ENCODE measurements at places on chromosomes 7 and 10.

GRCh38 chr7:17830206-17830605 lies 110.1 kb downstream of the SNX13 start:
- no peak for DNase-seq

DNA sequence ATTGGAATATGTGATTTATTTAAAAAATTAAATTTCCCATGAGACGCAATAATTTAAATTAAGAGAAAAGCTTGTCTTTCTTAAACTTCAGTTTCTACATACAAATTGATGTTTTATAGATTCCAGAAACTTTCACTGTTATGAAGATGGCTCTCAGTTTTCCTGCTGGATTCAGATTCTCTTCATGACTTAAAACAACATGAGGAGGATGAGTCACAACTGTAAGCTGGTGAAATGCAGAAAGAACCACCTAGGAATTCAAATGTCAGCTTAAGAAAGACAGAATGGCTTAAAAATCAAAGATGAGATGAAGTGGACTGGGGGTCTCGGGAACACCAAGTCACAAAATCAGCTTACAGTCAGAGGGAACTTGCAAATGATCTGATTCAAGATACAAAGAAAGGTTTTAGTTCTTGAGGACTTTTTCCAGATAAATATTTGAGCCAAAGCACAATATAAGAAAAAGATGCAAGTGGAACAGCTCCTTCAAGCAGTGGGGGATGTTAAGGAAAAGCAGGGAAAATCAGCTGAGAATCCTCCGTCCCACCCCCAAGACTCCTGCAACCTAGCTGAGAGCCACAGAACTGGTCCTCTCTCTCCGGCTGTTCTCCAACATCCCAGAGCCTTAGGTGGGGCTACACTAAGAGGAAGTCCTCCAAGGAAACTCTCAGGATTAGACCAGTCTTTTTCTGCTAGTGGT lies 279.8 kb downstream of the KCNMA1 start:
- DNase-seq, result no peak

GRCh38 chr7:2354939-2355704 lies 495 bp downstream of the EIF3B start:
- peak; percentile 21 for DNase-seq

GRCh38 chr10:10911471-10911921 lies 106.2 kb upstream of the CELF2 start:
- DNase-seq, result no peak

DNA sequence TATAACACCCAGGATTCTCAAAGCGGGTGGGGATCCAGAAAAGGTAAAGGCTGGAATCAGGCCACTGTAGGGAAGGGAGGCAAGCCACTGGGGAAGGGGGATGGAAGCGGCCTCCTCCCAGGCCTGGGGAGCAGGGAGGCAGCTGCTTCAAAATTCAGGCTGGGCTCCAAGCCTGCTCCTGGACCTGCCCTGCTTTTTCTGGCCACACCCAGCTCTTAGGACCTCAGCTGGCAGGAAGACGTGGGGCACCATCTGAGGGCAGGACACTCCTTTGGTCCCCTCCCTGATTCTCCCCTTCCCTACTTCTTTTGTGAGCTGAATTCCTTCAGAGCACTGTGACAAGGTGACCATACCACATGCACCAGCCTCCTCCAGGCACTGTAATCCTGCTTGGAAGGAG lies 4.6 kb upstream of the LBX1 start:
- DNase-seq, result no peak

DNA sequence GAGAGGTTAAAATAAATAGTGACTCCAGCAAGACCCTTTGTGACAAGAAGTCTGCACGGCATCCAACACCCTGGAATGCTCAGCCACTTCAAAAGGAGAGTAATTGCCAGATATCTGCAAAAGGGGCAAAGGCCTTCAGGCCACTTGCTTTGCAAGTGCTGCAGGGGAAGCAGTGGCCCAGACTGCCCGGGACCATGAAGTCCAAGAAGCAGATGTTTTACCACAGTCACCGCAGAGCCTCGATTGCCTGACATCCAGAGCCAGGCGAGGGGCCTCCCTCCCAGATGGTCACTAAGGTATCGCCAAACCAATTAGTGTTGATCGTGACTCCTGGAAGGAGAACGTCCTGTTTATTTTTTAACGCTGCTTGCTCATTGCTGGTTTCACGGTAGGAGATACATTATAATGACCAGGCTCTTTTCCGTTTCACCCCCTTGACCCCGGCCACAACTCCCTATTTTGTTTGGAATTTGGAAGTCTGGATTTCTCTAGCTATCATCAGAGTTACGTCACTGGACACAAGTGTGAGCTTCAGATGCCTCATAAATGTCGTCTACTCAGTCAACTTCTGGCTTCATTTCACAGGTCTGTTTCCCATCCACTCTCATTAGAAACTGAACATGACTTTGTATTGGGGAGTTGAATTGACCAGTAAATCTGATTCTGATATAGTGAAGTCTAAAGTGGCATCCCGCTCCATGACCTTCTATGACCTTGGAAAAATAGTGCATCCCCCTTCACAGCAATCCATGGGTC lies 276.2 kb downstream of the WDR11 start:
- DNase-seq, result no peak

DNA sequence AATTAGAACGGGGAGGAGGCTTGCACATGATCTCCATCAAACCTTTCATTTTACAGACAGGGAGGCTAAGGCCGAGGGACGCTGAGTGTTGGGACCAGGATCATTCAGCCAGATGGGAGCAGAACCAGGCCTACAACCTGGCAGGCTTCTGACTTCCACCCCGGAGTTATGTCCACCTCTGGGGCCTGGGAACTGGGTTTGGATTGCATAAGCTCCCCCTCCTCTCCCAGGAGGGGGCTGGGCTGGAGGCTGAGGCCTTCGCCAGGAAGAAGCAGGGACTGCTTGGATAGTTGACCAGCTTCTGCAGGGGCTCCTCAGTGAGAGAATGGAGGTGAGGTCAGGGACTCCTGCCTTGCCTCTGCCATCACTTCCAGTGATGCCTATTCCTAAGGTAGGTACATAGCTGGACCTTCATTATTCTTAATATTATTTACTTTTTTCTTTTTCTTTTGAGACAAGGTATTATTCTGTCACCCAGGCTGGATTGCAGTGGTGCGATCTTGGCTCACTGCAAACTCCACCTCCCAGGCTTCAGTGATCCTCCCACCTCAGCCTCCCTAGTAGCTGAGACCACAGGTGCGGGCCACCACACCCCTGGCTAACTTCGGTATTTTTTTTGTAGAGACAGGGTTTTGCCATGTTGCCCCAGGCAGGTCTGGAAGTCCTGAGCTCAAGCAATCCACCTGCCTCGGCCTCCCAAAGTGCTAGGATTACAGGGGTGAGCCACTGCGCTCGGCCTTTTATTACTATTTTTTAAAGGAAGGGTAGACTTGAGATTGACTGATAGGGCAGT lies 1.3 kb downstream of the SNX10 start:
- no peak for DNase-seq

GRCh38 chr7:128937647-128938543 lies at the start of gene IRF5:
TSS of gene IRF5 (plus strand) at chr7:128937927. CDS start at chr7:128942082, 4,155 bp downstream.
- no peak for DNase-seq

- no peak for DNase-seq
Observed at GRCh38 chr7:83011954-83012353, 150.7 kb downstream of the PCLO start.

- DNase-seq, result no peak
Observed at GRCh38 chr10:7886056-7886455, 67.8 kb downstream of the TAF3 start.

DNA sequence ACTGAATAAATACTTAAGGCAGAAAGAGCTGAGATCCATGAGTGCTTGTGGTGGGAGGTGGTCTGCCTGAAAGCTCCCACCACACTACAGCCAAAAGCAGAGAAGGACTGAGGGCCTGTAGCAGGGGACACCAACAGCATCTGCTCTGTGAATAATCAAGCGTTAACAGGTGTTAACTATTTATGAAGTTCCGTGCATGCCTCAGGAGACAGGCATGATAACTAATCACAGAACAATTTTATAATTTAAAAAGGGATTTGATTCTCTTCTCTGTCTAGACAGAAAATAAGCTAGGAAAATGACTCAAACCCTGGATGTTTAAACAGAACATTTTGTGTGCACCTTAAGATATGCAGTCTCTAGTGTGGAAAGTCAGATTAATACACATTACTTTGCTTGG lies 61.5 kb upstream of the GHITM start:
- DNase-seq, result no peak

GRCh38 chr7:43248961-43249822 lies 136.7 kb downstream of the HECW1 start:
- no peak for DNase-seq

GRCh38 chr7:157446322-157446721 lies 109.5 kb downstream of the DNAJB6 start:
- no peak for DNase-seq

DNA sequence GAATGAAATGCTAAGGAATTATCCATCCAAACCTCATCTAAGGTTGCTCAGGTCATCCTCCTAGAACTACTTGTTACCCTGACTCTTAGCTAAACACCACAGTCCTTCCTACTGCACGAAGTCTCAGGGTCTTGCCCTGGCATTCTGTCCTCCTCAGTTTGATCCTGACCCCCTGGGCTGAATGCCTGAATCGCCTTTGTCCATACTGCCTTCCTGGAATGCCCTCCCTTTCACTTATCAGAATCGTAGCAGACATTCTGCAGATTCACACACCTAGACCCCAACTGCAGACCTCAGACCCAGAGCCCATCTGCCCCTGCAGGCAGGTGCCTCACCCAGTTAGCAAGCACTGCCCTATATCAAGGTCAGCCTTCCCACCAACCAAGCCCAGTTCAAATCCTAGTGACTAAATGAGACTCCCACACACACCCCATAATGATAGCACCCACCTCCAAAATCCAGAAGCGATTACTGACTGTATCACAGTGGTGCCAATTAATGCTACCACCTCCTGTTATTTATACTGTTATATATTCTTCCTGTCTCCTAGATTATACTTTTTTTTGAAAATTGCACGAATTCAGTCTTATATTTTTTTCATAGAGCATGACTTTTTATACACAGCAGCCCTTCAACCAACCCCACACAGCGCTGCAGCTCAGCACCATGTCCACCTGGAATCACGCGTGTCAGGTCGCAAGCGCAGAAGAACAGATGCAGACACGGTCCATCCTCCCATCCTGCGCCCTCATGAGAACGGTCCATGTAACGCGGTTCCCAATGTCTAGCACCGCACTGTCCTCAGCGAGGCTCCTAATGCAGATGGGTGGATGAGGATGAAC lies 3.7 kb downstream of the PARD3 start:
- DNase-seq, result no peak

- no peak for DNase-seq
Observed at GRCh38 chr10:129946859-129947258, 17.2 kb downstream of the EBF3 start.
